NCI-H1694 treated with DMSO at 0.1 percent for 48 hours (cell line): ENCODE measurements at places on chromosomes 3 and 15.

GRCh38 chr3:106345353-106346027 is 476.7 kb upstream of the CBLB start:
- no peak for DNase-seq

GRCh38 chr15:28273468-28273867 is 48.5 kb downstream of the HERC2 start:
- DNase-seq: no peak

DNA sequence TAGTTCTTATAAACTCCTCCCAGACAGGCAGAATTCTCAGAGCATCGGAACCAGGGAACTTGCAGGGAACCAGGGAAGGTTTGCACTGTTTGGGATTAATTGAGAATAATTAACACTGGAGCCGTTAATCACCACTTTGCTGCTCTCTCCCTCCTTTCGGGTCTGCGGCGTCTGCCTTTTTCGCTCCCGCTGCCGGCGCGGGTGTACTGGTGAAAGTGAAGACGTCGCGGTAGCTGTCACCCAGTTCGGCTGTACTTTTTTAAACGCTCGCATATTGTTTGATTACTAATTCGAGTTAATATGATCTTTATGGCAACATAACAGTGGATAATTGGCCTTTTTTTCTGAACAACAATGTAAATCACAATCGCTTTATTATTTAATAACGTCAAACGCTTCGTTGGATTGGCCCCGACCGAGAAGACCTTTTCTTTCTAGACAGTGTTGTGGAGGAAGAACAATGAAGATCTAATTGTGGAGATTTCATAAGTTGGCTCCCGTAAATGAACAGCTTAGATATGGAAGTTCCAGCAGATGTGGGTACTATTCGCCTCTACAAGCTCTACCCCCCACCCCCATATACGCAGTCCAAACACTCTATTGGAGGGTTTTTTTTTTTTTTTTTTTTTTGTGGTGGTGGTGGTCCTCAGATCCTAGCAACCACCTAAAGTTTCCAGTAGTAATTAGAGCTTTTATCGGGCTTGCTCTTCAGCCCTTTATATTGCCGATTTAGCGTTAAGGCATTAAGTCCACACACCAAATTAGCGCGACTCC is 12.7 kb downstream of the SOX2 start:
- no peak for DNase-seq

- no peak for DNase-seq
Observed at GRCh38 chr15:74541494-74542165, 610 bp downstream of the ARID3B start.

GRCh38 chr15:101305820-101306255 is 10.8 kb upstream of the SNRPA1 start:
- no peak for DNase-seq

DNA sequence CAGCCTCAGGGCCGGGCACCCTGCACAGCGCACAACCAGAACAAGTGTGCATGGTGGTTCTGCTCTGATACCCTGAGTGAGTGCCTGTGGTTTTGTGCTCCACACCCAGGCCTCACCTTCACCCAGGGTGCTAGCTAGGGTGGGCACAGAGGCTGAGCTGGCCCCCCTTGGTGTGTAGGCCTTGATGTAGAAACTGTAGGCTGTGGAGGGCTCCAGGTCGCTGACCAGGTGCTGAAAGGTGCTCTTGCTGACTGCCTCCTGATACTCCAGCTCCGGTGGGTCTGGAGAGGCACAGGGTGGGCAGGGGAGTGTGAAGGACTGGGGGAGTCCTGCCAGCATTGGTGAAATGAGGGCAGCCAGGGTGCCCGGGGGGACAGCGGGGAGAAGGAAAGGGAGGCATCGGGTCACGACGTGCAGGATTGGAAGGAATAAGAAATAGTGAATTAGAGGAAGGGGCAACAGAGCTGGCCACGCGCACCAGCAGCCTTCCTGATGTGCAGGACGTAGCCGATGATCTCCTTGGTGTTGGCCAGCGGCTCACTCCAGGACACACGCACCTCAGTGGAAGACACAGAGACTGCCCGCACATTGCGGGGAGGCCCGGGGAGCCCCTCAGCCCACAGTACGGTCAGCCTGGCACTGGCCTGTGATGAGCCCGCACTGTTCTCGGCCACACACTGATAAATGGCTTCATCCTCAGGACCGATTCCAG is 26.6 kb downstream of the RNU5B-1 start:
- DNase-seq: no peak

DNA sequence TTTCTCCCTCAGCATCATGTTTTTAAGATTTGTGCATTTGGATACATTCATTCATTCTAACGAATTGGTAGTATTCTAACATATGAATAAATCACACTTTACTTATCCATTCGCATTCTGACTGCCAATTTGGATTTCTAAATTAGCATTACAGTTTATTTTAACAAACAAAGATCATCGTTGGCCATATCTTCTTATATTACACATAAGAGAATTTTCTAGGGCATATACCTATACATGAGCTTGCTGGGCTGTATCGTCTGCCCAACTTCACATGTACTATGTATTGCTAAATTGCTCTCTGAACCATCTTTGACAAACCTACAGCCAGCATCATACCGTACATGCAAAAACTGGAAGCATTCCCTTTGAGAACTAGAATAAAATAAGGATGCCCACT is 265.8 kb upstream of the PPP2R3A start:
- no peak for DNase-seq

- DNase-seq: no peak
Observed at GRCh38 chr3:50163572-50164455, 8.7 kb downstream of the SEMA3F start.

- DNase-seq: no peak
Observed at GRCh38 chr3:102748646-102749045, 313.8 kb downstream of the ZPLD1 start.

- peak; percentile 93 for DNase-seq
Observed at GRCh38 chr15:40354408-40355171, 3.4 kb upstream of the DISP2 start.

GRCh38 chr3:70386846-70387245 is 74.4 kb upstream of the MDFIC2 start:
- DNase-seq: no peak

GRCh38 chr3:156694536-156694935 is 20.1 kb downstream of the TIPARP start:
- no peak for DNase-seq

DNA sequence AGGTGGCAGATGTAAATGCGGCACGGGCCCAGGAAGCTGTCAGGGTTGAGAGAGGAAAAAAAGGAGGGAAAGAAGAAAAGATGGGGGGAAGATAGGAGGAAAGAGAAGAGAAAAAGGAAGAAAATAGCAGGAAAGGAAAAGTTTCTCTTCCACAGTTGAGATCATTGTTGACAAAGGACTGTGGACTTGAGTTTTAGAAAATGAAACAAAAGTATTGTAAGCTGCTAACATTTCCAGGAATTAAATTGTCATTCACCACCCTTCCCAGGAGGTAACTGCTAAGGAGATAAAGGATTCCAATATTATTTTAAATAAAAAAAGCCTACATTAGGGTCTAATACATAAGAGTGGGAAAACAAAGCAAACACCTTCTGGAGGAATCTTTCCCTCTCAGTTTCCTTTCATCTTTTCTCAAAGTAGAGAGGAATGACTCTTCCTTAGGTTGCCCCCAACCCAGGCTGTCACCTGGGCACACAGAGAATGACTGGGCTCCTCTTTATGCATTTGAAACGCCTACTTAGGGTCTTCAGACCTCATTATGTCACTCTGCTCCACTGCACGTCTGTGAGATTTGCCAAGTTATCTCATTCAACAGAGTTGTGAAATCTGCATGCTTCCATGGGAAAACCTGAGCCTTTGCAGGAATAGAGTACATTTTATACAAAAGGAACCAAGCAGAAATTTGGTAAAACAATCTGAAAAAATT is 194.0 kb downstream of the TNIK start:
- no peak for DNase-seq

DNA sequence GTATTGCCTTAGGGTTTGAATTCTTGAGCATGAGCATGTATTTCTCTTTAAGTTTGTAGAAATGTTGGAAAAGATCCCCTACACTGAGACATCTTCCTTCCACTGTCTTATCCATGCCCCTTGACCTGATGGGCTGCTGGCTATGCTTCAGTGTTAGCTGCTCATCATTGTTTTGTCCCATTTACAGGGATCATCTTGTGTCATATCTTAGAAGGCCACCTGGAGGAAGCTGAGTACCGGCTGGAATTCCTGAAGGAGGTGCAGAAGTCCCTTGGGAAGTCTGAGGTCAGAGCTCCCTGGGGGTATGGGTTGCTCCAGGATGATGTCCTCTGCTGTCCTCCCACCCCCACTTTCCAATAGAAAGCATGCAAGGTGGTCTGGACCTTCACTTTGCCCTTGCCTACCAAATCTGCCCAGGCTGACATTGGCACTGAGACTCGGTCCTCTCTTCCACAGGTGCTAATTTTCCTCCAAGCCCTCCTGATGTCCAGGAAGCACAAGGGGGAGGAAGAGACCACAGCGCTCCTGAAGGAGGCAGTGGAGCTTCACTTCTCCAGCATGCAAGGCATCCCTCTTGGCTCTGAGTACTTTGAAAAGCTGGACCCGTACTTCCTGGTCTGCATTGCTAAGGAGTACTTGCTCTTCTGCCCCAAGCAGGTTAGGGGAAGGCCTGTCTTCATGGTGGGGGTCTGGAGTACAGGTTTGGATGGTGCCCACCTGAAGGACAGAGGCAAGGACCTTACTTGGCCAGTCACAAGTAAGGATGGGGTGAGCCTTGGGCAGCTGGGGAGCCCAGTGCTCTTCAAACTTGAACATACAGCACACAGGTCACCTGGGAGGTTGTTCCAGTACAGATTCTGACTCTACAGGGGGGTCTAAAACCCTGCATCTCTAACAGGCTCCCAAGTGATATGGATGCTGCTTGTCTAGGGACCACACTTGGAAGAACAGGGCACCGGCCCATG is 17.7 kb downstream of the TTC21A start:
- DNase-seq: no peak

- DNase-seq: no peak
Observed at GRCh38 chr3:13016083-13016720, 57.0 kb downstream of the IQSEC1 start.

DNA sequence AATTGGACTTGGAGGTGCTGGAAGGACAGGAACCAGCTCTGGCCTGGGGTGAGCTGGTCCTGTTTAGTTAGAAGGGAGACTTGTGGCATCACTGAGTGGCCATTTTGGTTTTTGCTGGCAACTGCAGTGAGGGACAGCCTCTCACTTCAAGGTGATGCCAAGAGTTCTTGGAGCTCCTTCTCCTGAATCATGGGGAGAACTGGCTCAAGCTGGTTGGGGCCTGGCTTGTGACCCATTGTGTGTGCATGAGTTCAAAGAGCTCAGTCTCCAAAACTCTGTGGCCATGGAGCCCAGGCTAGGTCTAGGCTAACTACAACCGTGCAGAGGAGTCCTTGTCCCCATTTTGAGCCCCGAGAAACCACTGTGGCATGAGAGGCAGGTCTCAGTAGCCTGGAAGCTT is 60.1 kb upstream of the ZNF148 start:
- no peak for DNase-seq

- DNase-seq: no peak
Observed at GRCh38 chr3:192921793-192922192, 4.1 kb upstream of the MB21D2 start.

DNA sequence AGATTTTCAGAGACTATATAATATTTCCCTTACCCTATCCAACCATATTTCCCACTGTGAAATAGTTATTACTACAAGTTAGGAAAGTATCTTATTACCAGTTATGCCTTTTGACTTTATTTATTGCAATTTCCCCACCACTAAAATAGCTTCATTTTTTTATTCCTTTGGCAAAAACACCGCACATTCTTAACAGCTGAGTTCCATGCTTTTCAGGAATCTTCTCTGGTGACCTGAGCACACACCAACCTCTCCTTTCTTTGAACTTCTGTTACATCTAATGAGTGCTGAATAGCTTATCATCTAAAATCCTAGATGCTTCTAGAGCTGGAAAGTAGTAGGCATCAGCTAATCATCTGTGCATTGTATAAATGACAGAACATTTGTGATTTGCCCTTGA is 99.1 kb downstream of the UBE2E2 start:
- DNase-seq: no peak
